Osteocyte (in vitro differentiated cells): ENCODE measurements at places on chromosomes 3 and 15. TPM values are rescaled to one million over a fixed set of nuclear protein-coding genes. Genes with fewer than 3 reads are reported as not detected.

DNA sequence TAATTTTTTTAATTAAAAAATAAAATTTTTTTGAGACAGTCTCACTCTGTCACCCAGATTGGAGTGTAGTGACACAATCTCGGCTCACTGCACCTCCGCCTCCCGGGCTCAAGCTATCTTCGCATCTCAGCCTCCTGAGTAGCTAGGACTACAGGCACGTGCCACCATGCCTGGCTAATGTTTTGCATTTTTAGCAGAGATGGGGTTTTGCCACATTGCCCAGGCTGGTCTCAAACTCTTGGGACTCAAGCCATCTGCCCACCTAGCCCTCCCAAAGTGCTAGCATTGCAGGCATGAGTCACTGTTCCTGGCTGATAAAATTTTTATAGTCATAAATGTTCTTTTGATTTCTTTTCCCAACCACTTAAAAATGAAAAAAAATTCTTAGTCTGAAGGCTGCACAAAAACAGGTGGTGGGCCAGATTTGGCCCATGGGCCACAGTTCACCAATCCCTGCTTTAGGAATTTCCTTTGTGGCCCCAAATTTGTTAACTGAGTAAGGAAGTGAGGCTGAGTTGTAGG, 9.2 kb downstream of the UBA5 start:
- H3K27me3 ChIP-seq: no peaks in the 10 kb centered on the region
- H3K4me3 ChIP-seq: no peak overlapping the region
- H3K4me1 ChIP-seq: peaks cover 4% of the 10 kb centered on the region
- H3K36me3 ChIP-seq: peaks cover 26% of the 10 kb centered on the region
- H3K27ac ChIP-seq: no peak overlapping the region

DNA sequence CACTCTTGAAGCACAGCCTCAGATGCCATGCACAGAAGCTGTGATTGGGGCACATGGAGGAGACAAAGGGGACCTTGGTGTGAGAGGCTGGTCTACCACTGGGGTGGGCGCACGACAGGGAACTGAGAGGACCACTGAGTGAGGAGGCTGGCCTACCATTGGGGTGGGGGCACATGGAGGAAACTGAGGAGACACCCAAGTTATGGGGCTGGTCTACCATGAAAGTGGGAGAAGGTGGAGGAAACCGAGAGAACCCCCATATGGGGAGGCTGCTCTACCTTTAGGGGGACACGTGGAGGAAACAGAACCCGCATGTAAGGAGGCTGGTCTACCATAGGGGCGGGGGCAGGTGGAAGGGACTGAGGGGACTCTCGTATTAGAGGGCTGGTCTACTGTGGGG, 153.4 kb downstream of the FBLN2 start:
- H3K4me1 ChIP-seq: no peaks in the 10 kb centered on the region
- peak; percentile 66 for DNase-seq
- no peaks in the 10 kb centered on the region for H3K36me3 ChIP-seq
- no peak overlapping the region for H3K27ac ChIP-seq

The TNFSF10 gene
- not detected in 2 replicates for total RNA-seq

The ADAMTS7 gene
- 188 and 193 TPM in 2 replicates for total RNA-seq

DNA sequence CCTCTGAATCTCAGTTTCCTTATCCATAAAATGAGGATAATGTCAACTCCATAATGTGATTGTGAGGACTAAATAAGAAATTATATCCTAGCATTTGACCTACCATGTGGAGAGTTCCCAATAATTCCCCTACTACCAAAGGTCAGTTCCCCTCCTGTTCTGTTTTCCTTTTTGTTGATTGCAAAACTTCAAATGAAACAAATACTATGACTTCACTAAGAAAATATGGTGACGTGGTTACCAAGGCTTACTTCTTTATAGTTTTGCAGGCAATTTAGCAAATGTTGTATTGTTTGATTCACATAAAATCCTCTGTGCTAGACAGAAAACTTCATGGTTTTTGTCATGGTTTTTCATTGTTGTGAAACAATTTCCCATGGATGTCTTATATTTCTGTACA, 153.8 kb upstream of the RORA start:
- DNase-seq: no peak
- H3K36me3 ChIP-seq: no peaks in the 10 kb centered on the region
- H3K27ac ChIP-seq: no peak overlapping the region

The GOLGA6L6 gene
- not detected in 2 replicates for total RNA-seq

DNA sequence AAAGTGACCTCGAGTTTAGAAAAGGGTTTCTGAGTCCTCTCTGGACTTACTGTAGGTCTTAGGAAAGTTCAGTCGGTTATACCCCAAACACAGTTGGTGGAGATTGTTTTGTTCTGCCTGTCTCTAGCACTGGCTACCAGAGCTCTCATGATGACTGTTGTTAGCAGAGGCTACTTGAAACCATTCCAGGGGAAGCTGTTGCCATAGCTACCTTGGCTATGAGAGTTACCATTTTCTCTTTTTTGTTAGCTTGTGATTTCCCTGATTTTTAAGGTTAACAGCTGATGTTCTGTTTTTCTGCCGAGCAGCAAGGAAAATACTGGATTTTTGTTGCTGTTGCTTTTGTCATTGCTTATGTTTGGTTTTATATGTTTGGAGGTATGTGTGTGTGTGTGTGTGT, 26.7 kb downstream of the ABHD2 start:
- peak overlapping the region; percentile 89 for H3K27ac ChIP-seq
- H3K4me1 ChIP-seq: peaks cover 74% of the 10 kb centered on the region
- H3K36me3 ChIP-seq: peaks cover 29% of the 10 kb centered on the region
- no peak for DNase-seq
- no peaks in the 10 kb centered on the region for H3K27me3 ChIP-seq
- no peak overlapping the region for H3K4me3 ChIP-seq

- no peak for DNase-seq
- no peaks in the 10 kb centered on the region for H3K27me3 ChIP-seq
- no peaks in the 10 kb centered on the region for H3K36me3 ChIP-seq
- no peak overlapping the region for H3K27ac ChIP-seq
- H3K4me1 ChIP-seq: peaks cover 4% of the 10 kb centered on the region
Measured at GRCh38 chr3:107413264-107413663, 36.0 kb downstream of the CCDC54 start.

DNA sequence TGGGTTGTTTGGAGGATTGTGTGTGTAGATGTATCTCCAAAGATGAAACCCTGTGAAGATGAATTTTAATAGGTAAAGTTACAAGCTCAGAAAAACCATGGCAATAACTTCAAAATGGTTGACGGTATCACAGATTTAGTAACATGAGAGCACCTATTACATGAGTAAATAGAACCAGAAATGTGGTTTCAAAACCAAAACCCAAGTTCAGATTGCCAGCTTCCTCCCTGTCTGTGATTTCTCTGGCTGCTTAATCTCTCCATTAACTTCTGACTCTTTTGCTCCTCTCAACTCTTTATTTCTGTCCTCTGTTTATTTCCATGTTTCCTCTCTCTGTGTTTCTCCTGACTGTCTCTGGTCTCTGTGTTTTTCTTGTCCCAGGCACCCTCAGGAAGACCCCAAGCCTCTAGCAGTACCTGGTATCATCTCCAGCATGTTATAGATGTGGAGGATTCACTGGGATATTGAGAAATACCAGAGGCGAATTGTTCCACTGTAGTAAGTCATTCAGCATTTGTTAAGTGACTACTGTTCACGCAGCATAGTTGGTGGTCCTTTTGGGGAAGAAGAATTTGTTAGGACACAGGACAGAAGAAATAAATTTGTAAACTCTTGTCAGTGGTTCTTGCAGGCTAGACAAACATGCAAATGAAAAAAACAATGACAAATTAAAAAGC, 138.8 kb downstream of the BBX start:
- no peaks in the 10 kb centered on the region for H3K36me3 ChIP-seq
- H3K27me3 ChIP-seq: no peaks in the 10 kb centered on the region
- peak overlapping the region; percentile 52 for H3K4me3 ChIP-seq

The CCR8 gene
- not detected in 2 replicates for total RNA-seq

DNA sequence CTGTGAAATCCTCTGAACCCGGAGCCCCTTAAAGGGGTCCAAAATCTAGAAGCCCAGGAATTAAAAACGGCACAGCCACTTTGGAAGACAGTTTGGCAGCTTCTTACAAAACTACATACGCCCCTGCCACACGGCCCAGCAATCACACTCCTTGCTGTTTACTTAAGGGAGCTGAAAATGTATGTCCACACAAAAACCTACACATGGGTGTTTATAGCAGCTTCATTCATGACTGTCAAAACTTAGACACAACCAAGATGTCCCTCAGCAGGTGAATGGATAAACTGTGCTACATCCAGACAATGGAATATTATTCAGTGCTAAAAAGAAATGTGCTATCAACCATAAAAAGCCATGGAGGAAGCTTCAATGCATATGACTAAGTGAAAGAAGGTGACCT, 162.5 kb downstream of the NUP210 start:
- no peaks in the 10 kb centered on the region for H3K36me3 ChIP-seq
- no peaks in the 10 kb centered on the region for H3K4me1 ChIP-seq
- no peak overlapping the region for H3K4me3 ChIP-seq
- peaks cover 22% of the 10 kb centered on the region for H3K27me3 ChIP-seq

DNA sequence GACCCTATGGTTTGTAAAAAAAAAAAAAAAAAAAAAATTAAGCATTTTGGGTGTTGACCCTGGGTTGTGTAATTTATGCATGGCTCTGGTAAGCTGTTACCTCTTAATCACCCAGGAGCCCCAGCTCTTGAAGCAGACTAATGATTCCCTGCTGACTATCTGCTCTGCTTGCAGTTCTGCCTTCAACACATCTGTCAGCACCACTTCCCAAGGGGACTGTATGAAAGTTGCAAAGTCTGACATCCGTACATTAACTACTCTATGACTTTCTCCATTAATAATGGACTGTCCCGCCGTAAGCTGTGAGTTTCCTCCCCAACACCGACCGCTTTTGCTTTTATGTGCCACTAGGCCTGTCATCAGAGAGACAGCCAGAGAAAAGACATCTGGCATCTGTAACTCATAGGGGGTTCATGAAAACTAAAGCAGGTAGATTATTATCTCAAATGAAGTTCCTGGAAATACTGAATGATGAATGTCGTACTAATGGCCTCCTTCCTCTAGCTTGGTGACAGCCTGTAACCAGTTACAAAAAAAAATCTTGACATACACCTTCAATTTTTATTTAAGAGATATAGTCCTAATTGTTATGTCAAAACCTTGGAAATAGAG, 271.5 kb downstream of the IL5RA start:
- H3K27me3 ChIP-seq: no peaks in the 10 kb centered on the region
- no peak for DNase-seq
- H3K4me1 ChIP-seq: no peaks in the 10 kb centered on the region
- no peaks in the 10 kb centered on the region for H3K36me3 ChIP-seq
- H3K4me3 ChIP-seq: no peak overlapping the region
- no peak overlapping the region for H3K27ac ChIP-seq

- H3K4me3 ChIP-seq: no peak overlapping the region
- no peaks in the 10 kb centered on the region for H3K27me3 ChIP-seq
- H3K27ac ChIP-seq: peak overlapping the region; percentile 19
- no peak for DNase-seq
- H3K4me1 ChIP-seq: peaks cover 53% of the 10 kb centered on the region
Measured at GRCh38 chr15:33107950-33108349, 86.6 kb downstream of the FMN1 start.

- no peak for DNase-seq
- H3K4me3 ChIP-seq: no peak overlapping the region
- H3K27ac ChIP-seq: no peak overlapping the region
- no peaks in the 10 kb centered on the region for H3K36me3 ChIP-seq
Measured at GRCh38 chr15:67953299-67953698, 100.8 kb upstream of the PIAS1 start.

The SNAP23 gene
- total RNA-seq: 72.7 and 84.7 TPM in 2 replicates

GRCh38 chr3:187445356-187445755, 77.2 kb downstream of the RTP4 start:
- no peak for DNase-seq
- no peaks in the 10 kb centered on the region for H3K27me3 ChIP-seq
- no peak overlapping the region for H3K27ac ChIP-seq
- H3K4me1 ChIP-seq: no peaks in the 10 kb centered on the region
- H3K36me3 ChIP-seq: no peaks in the 10 kb centered on the region
- H3K4me3 ChIP-seq: no peak overlapping the region

DNA sequence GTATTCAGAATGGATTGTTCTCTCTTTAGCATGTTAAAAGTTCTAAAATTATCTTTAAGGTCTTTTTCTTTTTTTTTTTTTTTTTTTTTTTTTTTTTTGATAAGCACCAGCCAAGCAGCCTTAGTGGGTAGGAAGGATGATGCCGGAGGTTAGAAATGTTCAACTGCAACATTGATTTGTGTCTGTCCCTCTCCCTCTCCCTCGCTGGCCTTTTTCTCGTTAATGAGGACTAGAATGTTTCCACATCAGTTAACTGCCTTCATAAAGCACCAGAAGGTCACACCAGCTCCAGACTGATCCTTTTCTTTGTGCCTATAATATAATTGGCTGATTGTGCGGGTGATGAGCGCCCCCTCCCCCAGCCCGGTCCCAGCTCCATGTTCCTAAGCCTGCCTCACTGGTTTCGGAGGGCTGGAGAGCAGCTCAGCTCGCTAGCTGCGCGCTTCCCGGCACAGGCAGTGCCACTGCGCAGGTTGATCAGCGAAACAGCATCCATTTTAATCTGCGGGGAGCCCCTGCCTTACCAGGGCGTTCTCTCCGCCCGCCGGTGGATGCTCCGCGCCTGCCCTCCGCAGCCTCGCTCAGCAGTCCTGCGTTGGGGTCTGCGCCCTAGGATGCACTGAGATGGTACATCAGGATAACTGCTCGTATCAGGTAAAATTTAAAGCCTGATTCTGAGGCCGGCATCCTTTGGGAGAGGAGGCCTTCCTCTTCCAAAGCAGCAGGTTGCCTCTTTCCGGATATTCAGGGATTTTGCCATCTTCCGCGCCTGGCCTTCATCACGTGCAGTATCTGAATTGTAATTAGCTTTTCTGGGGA, 148.9 kb upstream of the IL12A start:
- peak within 1 kb of the TSS; percentile 66 for H3K4me3 ChIP-seq
- H3K27ac ChIP-seq: peak within 1 kb of the TSS; percentile 71
- no peak for DNase-seq

GRCh38 chr3:190013943-190014924, 106.5 kb downstream of the P3H2 start:
- H3K27me3 ChIP-seq: no peaks in the 10 kb centered on the region
- peak overlapping the region; percentile 58 for H3K27ac ChIP-seq
- H3K4me3 ChIP-seq: no peak overlapping the region

The WNT7A gene
- not detected in 2 replicates for total RNA-seq

GRCh38 chr3:126851934-126852333, 131.0 kb upstream of the PLXNA1 start:
- peaks cover 4% of the 10 kb centered on the region for H3K36me3 ChIP-seq
- H3K4me1 ChIP-seq: peaks cover 21% of the 10 kb centered on the region
- H3K4me3 ChIP-seq: no peak overlapping the region

GRCh38 chr15:74674161-74674560, 21.7 kb downstream of the EDC3 start:
- no peak overlapping the region for H3K27ac ChIP-seq
- no peaks in the 10 kb centered on the region for H3K27me3 ChIP-seq
- H3K36me3 ChIP-seq: peaks cover 28% of the 10 kb centered on the region
- no peak for DNase-seq
- no peak overlapping the region for H3K4me3 ChIP-seq

The CRYGS gene
- total RNA-seq: 3.9 and 4.9 TPM in 2 replicates

- no peak for DNase-seq
- H3K36me3 ChIP-seq: no peaks in the 10 kb centered on the region
- H3K4me3 ChIP-seq: no peak overlapping the region
- peaks cover 4% of the 10 kb centered on the region for H3K4me1 ChIP-seq
- H3K27me3 ChIP-seq: peaks cover 3% of the 10 kb centered on the region
Measured at GRCh38 chr3:151499168-151499567, 38.3 kb upstream of the IGSF10 start.

- DNase-seq: no peak
- no peaks in the 10 kb centered on the region for H3K27me3 ChIP-seq
Measured at GRCh38 chr3:1578124-1578806, 485.4 kb downstream of the CNTN6 start.
